ENCODE measurements at places on chromosomes 3 and 15.
A peak's percentile ranks its signal among the peaks of the same experiment; 100 is the strongest.

DNA sequence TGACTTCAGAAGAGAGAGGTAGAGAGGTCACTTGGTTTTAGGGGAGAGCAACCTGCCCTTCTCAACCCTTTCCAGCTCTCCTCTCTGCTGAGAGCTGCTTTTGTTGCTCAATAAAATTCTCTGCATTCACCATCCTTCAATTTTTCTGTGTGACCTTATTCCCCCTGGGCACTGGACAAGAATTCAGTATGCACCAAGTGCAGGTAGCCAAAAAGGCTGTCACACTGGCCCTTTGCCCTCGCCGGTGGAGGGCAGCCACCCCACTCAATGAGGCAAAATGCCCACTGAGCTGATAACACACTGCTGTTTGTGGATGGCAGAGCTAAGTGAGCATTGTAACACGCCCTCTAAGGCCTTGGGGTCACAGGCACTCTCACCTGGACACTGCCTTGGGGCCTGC lies 12.9 kb downstream of the PGBD4 start:
- DNase-seq: no peak

DNA sequence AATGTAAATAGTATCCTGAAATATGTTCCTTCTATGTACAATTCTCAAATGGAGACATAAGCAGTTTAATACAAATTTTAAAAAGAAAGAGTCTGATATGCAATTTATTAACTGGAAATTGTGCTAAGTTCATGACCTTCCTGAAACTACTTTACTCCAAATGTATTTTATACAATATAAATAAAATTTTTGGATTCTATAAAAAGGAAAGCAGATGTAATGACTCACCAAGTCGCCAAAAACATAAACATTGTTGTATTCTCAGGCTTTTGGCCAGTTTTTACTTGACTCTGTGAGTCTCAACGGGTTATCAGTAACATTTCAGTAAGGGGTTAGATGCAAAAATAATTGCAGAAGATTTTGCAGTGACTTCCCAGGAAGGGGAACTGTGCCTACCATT lies 948.2 kb downstream of the EPHA3 start:
- DNase-seq: no peak

DNA sequence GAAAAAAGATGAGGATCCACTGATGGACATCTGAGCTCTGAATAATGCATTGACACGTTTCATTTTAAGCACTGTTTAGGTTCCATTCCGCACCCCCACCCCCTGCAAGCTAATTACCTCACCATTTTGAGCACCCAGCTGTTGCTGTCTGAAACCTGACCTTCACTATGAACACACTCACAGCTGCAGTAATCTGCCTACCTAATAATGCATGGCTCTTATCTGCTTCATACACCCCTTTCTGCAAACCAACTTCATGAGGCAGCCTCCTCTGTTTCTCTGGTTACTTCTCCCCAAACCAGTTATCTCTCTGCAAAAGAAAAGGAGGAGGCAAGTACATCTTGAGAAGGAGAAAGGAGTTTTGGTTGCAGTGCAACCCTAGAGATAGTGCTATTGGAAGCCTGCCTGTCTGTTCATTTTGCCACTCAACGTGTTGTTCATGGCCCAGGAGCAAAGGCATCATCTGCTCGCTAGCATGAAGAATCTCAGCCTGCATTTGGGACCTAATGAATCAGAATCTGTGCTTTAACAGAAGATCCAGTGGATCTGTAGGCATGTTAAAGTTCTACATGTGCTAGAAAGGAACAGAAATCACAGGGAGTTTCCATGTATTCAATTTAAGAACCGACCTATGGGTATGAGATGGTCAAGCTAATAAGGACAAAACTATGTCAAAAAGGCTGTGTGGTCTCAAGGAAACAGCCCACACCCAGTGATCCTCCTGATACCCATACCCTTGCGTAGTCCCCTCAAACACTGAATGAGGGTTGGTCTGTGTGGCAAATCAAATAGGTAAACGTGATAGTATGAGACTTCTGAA lies 87.2 kb downstream of the MB21D2 start:
- DNase-seq: no peak

DNA sequence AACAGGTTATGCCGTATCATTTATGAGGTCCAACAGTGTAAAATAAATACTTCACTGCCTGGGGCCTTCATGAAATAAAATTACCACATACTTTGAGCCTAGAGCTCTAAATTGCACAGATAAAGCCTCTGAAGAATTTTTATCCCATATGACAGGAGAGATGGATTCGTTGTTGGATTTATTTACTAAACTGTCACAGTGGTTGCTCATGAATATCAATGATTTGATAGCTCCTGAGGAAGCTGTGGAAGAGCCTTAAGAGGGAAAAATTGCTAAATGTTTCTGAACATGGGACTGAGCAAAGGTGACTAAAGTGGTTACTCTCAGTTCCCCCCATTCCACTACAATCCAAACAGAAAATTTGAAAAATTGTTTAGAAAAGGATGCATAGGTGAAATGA lies 558.9 kb upstream of the IL12A start:
- no peak for DNase-seq

- DNase-seq: no peak
Observed at GRCh38 chr3:42752441-42752840, 20.6 kb downstream of the CCDC13 start.

- DNase-seq: no peak
Observed at GRCh38 chr3:119589102-119589773, 8.4 kb upstream of the PLA1A start.

DNA sequence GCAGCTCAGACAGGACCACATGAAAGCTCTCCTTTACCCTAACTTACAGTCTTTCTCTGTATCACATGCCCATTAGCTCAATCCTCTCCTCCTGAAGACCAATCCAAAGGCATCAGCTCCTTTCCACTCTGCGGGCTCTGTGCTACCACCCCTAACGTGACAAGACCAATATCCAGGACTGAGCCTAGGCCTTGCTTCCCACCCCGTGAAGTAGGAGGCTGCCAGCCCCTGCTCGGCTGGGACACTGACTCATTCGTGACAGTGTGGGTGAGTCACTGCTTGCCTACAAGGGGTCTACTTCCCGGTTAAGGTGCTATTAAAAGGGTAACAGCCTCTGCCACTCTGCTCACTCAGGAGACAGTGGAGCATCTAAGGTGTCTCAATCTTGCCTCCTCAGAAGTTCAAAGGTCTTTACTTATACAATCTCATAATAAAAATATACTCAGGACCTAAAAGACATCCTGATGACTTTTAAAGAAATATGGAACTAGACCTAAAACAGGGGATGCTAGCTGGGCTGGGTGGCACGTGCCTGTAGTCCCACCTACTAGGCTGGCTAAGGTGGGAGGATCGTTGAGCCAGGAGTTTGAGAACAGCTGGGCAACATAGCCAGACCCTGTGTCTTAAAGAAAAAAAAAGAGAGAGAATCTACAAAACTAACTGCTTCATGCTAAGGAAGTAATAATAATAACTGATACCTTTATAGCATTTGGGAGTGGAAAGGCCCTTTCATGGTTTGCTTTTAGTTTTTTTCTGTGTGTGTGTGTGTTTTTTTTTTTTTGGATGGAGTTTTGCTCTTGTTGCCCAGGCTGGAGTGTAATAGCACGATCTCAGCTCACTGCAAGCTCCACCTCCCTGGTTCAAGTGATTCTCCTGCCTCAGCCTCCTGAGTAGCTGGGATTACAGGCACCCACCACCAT lies 55.0 kb downstream of the TMEM44 start:
- DNase-seq: no peak

GRCh38 chr15:43514241-43515057 lies 3.0 kb upstream of the MAP1A start:
- DNase-seq: peak; percentile 66

- DNase-seq: no peak
Observed at GRCh38 chr15:73909651-73910050, 16.6 kb upstream of the LOXL1 start.

DNA sequence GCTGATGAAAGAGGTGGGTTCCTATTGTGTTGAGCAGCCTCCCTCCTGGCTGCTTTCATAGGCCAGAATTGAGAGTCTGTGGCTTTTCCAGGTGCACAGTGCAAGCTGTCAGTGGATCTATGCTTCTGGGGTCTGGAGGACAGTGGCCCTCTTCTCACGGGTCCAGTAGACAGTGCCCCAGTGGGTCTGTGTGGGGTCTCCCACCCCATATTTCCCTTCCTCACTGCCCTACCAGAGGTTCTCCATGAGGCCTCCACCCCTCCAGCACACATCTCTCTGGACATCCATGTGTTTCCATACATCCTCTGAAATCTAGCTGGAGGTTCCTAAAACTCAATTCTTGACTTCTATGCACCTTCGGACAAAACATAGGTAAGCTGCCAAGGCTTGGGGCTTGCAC lies 201.2 kb downstream of the FAM43A start:
- no peak for DNase-seq

All from WERI-Rb-1 (cell line).